T-helper 17 cell (primary cell): ENCODE measurements at places on chromosomes 5 and 9.

DNA sequence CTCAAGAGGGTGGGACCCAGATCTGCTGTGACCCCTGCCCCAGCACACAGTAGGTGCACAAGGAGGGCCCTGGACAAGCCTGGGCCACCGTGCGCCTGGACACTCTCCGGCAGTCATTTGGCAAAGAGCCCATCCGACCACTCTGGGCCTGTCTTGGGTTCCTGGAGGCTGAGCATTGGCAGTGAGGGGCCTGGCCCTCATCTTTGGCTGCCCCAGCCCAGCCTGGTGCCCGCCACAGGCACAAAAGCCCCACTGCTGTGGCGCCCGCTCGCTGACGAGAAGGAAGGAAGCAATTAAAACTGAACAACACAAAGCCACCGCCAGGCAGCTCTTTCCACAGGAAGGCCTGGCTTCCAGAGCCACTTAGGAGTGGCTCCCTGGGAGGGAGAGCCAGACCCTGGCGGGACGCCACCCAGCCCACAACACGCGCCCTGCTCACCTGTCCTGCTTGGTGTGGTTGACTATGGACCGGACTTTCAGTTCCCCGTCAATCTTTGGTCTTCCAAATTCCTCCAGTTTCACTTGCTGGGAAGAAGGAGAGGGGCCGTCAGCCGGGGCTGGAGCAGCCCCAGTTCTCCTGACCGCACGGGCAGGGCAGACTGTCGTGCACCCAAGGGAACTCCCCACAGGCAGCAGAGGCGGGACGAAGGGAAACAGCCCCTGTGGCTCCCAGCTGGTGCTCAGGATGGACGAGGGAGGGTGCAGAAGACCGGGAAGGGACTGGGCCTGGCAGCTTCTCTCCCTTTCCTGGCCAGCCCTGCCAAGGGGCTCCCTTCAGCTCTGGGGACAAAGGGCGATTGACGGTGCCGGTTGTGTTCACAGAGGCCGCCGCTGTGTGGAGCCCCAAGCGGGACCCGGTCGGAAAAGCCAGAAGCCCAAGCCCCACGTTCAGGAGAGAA lies 50.9 kb upstream of the SARDH start:
- DNase-seq: no peak

DNA sequence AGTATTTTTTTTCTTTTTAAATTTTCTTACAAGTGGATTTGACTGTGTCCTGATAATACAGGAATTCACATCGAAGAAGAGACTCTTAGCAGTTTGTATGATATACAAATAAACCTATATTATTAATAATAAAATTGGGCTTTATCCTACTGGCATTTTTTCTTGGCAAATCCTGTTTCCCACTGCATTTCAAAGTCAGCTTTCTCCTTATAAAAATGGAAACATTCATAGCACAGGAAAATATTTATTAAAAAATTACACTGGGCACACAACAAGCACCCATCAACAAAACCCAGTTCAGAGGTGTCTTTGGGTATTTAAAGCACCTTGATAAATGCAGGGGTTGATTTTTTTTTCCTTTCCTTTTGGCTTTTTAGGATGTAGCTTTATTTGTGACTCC lies 200.9 kb downstream of the MEF2C start:
- DNase-seq: no peak

DNA sequence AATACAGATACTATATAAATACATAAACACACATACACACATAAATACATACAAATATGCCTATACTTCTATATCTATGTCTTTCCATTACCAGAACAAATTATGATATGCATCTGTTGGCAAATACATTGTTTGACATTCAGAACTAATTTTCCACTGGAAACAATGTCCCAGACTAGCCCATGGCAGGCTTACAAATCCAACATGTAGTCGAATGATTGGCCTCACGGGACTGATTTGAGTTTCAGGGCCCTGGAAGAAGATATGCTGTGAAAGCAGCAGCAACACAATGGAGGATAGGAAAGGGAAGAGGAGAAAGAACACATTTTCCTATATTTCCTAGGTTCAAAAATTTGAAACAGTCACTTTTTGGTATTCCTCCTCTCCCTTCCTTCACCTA lies 881.1 kb upstream of the DMAC1 start:
- no peak for DNase-seq

DNA sequence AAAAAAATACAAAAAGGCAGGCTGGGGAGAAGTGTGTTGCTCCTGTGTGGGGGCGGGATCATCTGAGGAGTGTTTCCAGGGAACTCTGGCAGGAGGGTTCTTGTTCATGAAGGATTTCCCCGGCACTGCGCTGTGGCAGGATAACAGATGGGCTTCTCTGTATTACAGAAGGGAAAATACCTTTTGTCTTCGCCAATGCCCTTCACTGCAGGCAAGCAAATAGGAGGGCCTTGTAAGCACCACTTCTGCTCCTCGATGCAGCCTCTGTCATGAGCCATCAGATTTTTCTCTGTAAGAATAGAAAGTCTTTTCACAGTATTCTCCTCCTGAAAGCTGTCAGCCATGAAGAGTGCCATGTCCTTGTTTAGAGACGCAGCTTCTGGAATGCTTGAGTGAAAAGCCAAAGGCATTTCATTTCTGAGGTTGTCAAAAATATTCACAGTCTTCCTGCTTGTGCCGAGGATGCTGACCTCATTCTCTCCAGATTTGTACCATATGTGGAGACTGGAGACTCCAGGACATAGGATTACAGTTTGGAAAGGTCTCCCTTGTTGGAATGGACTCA lies 294.0 kb downstream of the YTHDC2 start:
- no peak for DNase-seq

DNA sequence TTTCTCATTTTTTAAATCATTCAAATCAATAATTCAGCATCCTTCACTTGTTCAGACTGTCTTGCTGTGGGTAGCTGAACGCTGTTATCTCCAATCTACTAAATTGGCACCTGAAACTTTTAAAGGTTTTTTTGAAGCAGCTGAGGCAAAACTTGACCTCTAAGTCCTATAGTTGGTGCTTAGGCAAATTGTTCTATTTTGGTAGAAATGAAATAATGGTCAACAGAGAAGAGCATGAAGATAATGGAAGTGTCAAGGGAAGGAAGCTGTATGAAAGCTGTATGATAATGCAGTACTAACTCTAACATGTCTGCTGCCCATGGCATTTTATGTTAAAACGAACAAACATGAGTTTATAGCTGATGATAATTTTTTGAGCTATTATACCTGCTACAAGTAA lies 138.0 kb downstream of the GDNF start:
- no peak for DNase-seq

DNA sequence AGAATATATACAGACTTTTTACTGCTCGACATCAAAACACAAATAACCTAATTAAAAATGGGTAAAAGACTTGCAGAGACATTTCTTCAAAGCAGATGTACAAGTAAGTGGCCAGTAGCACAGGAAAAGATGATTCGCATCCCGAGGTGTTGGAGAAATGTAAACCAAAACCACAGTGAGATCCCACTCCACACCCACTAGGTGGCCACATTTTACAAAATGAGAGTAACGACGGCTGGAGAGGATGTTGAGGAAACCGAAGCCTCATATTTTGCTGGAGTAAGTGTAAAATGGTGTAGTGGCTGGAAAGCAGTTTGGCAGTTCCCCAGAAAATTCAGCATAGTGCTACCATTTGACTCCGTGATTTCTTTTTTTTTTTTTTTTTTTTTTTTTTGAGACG lies 21.3 kb upstream of the GBGT1 start:
- no peak for DNase-seq

DNA sequence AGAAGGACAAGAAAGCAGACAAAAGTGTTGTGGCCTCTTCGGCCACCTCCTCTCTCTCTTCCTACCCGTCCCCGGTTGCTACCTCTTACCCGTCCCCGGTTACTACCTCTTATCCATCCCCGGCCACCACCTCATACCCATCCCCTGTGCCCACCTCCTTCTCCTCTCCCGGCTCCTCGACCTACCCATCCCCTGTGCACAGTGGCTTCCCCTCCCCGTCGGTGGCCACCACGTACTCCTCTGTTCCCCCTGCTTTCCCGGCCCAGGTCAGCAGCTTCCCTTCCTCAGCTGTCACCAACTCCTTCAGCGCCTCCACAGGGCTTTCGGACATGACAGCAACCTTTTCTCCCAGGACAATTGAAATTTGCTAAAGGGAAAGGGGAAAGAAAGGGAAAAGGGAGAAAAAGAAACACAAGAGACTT lies 2.4 kb downstream of the EGR1 start:
- DNase-seq: no peak

- no peak for DNase-seq
Observed at GRCh38 chr9:2872931-2873323, 29.0 kb upstream of the PUM3 start.

DNA sequence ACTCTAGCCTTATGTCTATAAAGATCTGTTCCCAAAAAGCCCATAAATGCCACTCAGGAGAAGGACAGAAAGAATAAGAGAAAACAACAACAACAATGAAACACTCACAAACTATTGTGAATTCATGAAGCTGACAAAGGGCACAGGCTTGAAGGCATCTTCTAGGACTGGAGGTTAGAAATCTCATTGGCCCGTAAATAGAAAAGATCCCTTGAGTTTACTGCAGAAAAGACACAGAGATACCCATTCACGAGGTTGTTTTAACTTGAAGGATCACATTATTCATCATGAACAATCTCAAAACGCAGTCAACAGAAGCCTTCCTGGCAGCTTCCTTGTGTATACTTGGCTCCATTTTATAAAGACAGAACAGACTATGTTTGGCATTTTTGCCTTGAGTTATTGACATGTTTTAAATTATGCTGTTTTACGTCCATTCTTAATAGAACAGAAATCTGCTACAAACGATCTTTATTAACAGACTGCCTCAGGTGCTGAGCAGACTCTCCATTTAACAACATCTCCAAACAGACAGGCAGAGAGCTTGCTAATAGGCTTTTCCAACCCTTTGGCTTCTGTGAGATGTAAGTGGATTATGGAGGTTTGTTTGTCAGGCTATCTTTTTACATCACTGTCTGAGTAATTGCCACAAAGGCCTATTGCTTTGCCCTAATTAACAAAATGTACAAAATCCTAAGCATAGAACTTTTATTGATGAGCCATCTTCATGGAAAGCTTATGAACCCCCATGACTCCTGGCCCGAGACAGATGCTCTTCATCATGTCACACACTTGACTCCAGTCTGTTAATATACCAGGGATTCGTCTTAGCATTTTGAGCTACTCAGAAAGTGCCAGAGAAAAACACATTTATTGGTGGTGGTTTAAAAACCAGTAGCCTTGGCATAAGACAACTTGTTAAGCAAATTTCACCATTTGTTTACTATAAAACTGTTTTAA lies 735.3 kb upstream of the ZNF608 start:
- no peak for DNase-seq

- no peak for DNase-seq
Observed at GRCh38 chr5:159971514-159971913, 37.4 kb upstream of the TTC1 start.

DNA sequence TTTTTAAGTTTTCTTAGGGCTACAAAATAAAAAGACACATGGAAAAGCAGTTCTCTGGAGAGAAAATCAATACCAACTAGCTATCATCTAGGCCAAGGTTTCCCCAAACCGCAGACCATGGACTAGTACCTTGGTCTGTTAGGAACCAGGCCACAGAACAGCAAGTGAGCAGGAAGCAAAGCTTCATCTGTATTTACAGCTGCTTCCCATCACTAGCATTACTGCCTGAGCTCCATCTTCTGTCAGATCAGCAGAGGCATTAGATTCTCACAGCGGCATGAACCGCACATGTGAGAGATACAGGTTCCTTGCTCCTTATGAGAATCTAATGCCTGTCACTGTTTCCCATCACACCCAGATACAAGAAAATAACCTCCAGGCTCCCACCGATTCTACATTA lies 1907.6 kb upstream of the ACO1 start:
- no peak for DNase-seq

DNA sequence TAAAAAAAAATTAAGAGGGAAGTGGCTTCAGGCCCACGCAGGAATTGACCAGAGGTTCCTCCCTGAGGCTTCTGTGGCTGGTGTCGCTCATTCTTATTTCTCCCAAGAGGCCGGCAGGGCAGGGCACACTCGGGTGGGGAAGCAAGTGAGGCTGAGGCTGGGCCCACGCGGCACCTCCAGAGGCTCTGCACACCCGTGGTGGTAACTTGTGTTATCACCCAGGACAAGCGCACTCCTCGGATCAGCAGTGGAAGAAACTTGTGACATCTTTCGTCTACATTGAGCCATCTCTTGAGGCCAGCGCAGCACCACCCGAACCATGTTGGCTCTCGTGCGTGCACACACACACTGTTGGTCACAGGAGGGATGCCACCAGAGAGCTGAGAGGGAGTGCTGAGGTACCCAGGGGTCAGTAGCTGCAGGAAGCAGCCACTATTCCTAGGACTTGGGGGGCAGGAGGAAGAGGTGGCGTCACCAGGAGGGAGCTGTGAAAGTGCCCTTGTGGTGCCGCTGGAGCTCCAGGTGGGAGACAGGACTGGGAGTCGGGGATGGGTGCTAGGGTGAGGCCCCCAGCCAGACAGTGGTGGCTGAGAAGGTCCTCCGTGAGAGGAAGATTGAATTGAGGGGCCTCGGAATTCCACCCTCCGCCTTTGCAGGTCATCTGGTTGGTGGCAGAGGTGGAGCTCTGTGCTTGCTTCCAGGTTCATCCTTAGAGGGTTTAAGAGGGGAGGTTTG lies 6.4 kb downstream of the NDUFS6 start:
- no peak for DNase-seq

DNA sequence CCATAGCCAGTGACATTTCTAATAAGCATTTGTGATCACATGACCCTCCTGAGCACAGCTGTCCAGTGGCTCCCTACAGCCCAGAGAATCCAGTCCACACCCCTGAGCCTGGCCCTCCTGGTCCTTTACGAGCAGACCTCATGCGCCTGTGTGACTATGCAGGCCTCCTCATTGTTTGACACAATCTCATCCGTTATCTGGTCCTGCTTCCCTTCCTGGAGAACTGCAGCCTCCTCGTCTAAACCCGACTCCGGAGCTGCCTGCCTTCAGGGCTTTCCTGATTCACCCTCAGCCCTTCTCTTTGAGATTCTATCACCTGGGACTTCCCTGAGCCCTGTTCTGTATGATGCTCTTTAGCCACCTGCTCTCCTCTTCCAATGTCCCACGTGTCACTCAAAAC lies 79.7 kb downstream of the GPR21 start:
- no peak for DNase-seq

DNA sequence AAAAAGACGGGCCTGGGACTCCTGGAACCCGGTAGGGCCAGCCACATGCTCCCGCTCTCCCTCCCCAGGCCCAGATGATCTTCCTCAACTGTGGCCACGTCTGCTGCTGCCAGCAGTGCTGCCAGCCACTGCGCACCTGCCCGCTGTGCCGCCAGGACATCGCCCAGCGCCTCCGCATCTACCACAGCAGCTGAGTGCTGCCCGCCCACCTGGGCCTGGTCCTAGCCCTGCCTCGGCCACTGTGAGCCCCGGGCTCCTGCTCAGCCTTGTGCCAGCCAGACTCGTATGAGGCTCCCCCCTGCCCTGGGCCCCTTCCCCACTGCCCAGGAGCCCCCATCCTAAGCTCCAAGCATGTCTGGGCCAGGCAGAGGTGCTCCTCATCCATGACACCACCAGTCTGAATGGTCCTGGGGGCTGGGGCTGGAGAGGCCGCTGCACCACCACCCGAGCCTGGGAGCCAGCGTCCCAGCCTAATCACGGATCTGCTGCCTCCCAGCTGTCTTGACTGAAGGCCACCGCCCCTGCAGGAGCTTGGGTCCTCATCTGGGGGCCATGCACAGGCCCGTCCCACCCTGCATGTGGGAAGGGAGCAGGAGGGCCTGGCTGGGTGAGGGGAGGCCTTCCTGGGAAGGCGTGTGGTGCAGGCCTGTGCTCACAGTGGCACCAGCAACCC lies 51.5 kb downstream of the LRSAM1 start:
- DNase-seq: no peak

GRCh38 chr5:93585767-93586385 lies 2.9 kb downstream of the NR2F1 start:
- no peak for DNase-seq

- no peak for DNase-seq
Observed at GRCh38 chr5:7871653-7872052, 2.7 kb downstream of the MTRR start.

GRCh38 chr9:76810377-76810957 lies 46.2 kb downstream of the PCA3 start:
- DNase-seq: no peak
